GF-D8 (cell line): ENCODE measurements at places on chromosomes 7 and 10.

DNA sequence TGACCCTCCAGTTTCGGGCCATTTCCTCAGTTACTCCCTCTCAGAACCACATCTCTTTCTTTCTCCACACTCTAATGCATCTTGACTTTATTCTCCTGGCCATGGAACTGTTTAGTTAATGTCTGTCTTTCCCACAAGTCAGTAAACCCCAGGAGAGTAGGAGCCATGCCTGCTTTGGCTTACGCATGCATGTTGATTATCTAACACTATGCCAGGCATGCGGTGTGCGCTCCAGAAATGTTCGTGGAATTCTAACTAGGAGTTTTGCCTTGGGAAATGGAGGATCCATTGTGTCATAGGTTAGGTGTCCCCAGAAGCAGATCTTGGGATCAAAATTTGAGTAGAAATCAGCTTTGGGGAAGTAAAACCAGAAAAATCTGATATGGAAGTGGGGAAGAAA, 308.9 kb downstream of the GRID1 start:
- DNase-seq, result no peak

DNA sequence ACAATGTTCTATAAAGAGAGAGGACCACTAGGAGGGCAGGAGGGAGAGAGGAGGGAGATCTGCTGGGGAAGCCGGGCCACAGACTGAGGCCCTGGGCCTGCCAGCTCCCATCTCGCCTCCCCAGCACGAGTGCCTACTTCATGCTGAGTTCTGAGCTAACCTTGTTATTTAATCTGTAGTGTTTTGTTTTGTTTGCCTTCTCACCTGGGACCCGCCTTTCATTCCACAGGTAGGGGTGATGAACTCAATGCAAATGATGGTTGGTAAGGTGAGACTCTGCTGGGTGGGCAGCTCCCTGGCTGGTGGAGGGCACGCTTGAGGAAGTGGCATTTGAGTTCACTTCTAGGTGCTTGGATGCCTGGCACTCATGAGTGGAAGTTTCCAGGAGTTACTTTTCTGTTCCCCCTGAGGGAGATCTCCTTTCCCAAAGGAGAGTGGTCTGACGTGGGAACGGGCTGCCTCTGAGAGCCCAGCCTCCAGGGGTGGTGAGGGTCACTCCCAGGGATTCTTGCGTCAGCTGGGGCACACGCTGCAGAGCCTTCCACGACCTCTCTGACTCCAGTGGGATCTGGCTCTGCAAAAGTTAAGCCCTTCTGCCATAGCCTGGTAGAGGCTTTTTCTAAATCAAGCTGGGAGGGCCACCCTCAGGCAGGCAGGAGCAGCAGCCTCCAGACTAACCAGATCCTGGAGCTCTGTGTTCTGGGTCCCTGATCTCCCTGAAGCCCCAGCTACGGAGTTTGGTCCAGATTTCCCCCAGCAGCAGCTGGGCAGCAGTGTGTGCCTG, 22.4 kb downstream of the UBTD1 start:
- no peak for DNase-seq

GRCh38 chr7:278081-278480, 11.9 kb upstream of the FOXL3 start:
- DNase-seq, result no peak

- DNase-seq, result no peak
Observed at GRCh38 chr10:75936841-75937240, 505.4 kb downstream of the LRMDA start.

DNA sequence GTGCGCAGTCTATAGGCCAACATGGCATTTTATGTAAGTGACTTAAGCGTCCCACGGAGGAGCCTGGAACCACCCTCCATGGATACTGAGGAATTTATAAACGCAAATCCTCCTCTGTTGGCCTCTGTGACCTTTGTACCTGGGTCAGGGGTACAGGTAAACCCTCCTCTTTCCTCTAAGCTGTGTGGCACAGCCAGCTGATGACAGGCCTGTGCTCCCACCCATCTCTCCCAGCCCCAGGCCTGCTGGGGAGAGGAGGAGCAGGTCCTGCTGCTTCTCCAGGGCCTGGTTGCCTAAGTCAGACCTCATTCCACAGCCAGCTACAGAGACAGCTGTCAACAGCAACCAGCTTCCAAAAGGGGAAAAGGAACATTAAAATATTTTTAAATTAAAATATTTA, 5.0 kb downstream of the AVPI1 start:
- DNase-seq, result no peak

GRCh38 chr10:127928021-127928806, 21.3 kb downstream of the PTPRE start:
- no peak for DNase-seq
